ENCODE measurements at places on chromosomes 2 and 18.

GRCh38 chr2:223488814-223489213, 113.3 kb downstream of the SCG2 start:
- DNase-seq, result no peak

GRCh38 chr2:162123806-162124758, 28.0 kb downstream of the GCG start:
- peak; percentile 67 for DNase-seq

- no peak for DNase-seq
Measured at GRCh38 chr2:8550481-8550880, 131.4 kb upstream of the ID2 start.

GRCh38 chr2:50596515-50596914, 435.4 kb downstream of the NRXN1 start:
- DNase-seq, result no peak

GRCh38 chr2:84786601-84787000, 94.3 kb downstream of the TRABD2A start:
- no peak for DNase-seq

DNA sequence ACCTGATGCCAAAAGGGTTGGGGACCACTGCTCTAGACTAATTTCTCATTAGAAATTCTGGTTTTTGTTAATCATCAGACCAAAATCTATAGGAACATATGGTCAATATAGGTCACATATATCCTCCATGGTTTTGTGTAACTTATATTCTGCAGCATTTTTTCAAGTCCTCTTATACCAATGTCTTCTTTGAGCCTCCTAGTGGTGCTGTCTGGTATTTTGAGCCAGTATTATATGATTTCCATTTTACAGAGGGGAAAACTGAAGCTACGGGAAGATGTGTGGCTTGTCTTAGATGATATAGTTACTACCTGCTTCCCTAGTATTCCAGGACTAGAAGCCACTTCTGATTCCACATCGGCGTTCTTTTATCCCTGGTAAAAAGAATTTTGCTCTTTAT, 13.8 kb downstream of the MAPK4 start:
- no peak for DNase-seq

DNA sequence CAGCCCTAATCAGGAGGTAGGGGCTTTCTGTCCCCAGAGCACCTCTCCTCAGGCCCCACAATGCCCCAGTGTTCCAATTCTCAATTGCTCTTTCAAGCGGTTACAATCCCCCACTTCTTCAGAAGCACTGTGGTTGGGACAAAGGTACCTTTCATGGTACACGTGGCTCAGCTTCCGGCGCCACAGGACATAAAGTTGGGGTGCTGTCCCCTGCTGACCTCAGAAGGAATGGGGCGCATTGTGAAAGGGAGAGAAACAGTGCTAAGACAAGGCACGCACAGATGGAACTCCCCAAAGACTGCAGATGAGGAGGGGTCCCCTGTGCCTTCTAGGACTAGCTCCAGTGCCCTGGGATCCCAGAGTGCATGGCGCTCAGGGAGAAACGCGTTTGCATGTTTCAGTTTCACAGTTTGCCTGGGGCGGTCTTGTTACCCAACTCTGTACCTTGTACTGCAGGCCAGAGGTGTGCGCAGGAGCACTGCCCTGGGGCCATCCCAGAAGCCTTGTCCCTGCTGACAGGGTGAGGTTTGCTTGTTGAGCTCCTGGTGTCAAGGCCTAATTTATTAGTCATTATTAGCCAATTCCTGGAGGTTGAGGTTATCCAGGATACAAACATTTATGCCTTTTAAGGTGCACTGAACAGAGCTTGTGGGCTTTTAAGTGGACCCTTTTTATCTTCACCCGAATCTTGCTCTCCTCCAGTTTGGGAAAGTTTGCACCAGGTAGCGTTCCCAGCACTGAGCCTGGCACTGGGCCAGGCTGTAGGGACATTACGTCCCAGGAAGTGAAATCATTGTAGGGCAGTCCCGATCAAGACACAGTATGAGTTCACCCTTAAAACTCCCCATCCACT, 7.6 kb downstream of the CNDP1 start:
- DNase-seq, result no peak

DNA sequence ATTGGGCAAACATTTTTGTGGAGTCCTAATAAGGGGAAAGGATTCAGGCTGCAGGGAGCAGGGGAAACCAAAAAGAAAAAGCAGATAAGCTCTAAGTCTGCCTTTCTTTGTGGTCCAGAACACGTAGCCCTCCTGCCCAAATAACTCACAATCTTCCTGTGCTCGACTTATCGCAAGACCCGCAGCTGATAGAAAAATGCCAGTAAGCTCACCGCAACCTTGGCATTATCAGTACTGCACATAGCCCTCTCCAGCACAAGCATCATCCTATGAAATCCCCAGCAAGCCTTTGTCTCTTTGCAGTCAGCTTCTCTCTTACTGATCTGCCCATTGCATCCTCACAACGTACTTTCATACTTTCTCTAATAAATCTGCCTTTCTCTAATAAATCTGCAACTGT, 202.4 kb upstream of the HNRNPA3 start:
- DNase-seq, result no peak

DNA sequence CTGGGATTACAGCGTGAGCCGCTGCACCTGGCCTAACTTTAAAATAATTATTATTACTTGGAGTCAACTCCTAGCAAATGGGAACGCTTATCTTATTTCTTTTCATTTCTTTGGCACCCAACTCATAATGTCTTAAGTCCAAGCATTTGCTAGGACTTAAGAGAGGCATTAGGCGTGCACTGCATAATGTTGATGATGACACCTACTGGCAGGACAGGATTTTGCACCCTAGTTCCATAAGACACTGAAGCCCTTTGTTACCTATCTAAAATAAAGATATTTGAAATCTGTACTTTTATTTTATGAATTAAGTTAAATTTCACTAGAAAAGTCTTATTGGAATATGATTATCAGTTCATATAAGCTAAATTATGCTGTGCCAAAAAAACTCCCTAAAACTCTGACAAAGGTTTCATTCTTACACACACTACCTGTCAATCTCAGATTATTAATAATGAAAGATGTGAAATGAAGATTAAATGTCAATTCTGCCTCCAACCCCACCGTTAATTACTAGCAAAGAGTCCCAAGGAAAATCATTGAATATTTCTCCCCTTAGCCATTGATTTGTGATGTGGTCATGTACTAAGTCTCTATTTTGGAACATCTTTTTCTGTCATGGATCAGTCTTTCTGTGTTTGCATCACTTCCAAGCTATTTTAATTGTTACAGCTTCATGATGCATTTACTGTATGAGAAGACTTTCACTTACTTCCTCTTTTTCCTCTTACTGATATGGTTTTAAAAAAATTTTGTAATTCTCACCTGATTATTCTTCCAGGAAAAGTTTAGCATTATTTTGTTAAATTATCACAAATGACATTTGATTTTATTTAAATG, 12.7 kb upstream of the CDH2 start:
- DNase-seq, result no peak

GRCh38 chr18:38616306-38616705, 1050.7 kb upstream of the CELF4 start:
- DNase-seq, result no peak

DNA sequence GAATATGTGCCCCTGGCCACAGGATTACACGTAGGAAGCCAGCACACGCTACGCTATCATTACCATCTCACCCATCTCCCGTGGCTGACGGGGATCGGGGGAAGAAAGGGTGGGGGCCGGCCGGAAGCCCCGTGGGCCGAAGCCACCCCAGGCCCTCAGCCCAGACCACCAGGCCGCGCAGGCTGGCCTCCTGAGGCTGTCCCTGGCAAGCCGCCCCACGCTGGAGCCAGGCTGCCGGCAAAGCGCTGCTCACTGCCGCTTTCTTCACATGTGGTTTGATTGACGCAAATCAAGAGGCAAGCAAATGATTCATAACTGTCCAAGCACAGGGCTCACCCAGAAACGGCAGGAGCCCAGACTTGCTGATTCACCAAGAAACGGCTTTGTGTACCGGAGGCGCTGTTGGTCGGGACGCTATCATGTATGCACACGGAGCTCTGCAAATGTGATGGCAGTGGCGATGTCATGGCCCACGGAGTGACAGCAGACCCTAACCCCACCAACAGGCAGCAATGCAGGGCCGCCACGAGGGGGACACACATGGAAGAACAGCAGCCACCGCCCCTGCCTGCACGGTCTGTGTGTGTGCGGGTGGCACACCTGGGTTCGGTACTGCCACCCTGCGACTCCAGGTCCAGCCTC, 125.7 kb downstream of the HDAC4 start:
- DNase-seq, result peak; percentile 98

DNA sequence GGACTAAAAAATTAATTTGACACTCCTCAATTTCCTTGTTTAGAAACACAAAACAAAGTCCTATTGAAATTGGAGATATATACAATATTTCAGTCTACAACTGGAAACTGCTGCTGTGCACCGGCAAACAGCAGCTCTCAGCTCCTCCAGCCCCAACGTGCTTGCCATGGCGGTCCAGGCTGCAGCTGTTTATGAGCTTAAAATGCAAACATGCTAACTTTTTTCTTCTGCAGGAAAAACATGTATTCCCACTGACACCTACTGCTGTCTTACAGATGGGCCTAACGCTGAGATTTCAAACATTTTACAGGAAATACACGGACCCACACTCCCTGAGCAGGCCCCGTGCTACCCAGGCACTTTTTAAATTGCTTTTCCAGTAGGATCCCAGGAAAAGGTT, 195.5 kb downstream of the BCL11A start:
- no peak for DNase-seq

DNA sequence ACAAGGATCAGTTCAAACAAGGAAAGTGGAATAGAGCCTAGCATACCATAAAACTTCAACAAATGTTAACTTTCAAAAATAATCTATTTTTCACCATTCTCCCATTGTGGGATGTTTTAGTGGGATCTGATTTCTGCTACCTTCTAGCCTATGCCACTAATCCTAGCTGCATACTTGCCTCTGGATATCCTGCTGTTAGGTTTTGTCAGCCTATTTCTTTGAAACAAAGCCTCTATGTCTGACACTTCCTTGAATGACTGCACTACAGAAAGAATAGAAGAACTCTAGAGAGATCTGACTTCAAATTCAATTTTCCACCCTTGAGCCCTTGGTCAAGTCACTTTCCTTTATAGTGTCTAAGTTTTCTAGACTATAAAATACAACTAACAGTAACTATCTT, 291.5 kb downstream of the PTH2R start:
- DNase-seq, result no peak

DNA sequence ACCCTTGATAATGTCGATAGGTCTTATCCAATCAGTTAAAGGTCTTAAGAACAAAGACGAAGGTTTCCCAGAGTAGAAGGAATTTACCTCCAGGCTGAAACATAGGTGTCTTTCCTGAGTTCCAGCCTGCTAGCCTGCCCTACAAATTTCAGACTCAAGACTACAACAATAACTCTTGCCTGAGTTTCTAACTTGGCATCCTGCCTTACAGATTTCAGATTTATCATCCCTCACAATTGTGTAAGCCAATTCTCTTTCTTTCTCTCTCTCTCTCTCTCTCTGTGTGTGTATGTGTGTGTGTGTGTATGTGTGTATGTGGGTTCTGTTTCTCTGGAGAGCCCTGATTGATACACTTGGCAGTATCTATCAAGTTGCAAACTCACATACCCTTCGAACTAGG, 37.2 kb upstream of the B4GALT6 start:
- no peak for DNase-seq
